ENCODE measurements at places on chromosomes 16 and 17.

DNA sequence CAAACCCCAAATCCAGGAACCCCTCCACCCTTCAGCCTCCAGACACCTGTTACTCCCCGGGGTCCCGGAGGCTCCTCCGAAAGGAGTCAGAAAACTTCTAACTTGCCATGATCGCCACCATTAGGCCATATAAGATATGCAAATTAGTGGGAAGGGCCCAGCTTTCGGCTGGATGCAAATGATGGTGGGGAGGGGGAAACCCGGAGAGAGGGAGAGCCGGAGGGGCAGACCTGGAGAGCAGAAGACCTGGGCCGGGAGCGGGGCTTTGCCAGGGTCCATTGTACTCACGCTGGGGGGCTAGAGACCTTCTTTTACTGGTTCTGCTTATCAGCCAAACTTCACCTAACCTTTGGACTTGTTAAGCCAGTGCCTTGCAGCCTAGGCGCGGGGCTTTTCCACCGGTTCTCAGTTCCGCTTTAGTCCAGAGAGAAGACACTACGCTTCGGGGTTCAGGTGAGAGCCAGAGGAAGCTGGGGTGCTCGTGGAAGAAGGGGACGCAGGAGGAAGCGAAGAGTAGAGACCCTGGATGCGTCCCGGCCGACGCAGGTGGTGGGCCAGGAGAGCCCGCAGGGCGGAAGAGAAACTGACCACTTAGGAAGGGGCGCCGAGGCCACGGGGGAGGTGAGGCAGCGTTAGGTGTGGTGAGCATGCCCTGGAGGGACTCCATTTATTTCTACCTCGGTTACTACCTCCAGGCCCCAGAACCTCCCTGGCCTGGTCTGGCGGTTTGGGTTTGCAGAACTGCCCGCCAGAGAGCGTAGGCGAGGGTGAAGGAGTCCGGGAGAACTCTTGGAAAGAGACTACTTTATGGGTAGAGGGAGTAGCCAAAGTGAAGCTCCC, at the start of gene HNF1B:
Gene HNF1B, minus strand, starts transcription at position 99 of the 840 bp plus-strand sequence. CDS start 175 bp downstream, outside the sequence.
- no peak for DNase-seq

- no peak for DNase-seq
Observed at GRCh38 chr16:82735673-82736091, 108.9 kb downstream of the CDH13 start.

- no peak for DNase-seq
Observed at GRCh38 chr16:11472410-11472809, 114.3 kb downstream of the LITAF start.

GRCh38 chr16:10787304-10787703, 31.3 kb downstream of the TVP23A start:
- DNase-seq = no peak

DNA sequence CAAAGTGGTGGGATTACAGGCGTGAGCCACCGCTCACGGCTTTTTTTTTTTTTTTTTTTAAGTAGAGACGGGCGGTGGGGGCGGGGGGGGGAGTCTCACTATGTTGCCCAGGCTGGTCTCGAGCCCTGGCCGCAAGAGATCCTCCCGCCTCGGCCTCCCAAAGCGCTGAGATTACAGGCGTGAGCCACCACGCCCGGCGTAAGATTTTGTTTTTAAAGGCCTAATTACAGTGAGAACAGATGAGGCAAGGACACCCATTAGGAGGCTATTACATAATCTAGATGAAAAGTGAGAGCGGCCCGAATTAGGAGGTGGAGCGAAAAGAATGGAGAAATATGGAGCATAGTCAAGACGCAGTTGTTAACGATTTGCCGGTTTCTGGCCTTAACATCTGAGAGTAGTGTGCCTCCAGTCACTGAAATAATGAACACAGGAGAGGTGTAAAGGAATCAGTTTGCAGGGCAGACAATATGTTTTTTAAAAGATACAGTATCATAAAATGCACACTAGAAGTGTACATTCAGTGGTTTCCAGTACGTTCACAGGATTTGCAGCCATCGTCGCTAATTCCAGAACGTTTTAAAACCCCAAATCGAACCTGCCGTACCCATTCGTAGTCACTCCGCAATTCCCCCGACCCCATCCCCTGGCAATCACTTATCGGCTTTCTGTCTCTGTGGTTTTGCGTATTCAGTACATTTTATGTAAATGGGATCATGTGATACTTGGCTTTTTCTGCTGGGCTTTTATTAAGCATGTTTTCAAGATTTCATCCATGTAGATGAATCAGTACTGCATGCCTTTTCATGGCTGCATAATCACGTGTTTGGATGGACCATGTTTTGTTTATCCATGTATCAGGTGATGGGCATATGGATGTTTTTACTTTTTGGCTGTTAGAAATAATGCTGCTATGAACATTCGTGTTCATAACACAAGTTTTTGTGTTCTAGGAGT, 1.4 kb upstream of the SLX4 start:
- no peak for DNase-seq

All from posterior cingulate gyrus (tissue), 11 donors.